CD4-positive, CD25-positive, alpha-beta regulatory T cell (primary cell): ENCODE measurements at places on chromosomes 3 and 15. TPM values are rescaled to one million over a fixed set of nuclear protein-coding genes. Genes with fewer than 3 reads are reported as not detected.
A peak's percentile ranks its signal among the peaks of the same experiment; 100 is the strongest.

PRTG gene
- not detected for total RNA-seq

DNA sequence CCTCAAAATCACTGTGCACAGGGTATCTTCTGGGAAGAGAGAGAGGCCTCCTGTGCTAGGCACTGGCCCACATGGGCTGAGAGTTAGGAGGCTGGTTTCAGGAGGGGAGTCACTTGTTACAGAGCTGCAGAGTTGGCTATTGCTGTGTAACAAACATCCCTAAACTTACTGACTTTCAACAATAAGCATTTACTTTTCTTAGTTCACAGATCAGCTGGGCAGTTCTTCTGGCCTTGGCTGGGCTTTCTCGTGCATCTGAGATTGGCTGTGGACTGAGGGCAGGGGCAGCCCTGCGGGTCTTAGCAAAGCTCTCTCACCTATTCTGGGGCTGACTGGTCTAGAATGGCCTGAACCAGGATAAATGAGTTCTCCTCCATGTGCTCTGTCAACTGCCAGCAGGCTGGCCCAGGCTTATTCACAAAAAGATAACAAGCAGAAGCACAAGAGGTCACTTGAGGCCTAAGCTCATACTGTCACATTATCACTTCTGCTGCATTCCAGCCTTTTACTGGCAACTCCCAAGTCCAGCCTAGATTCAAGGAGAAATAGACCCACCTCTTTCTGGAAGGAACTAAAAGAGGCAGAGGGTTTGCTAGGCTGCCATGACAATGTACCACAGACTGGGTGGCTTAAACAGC lies 17.2 kb upstream of the RBSN start:
- H3K27ac ChIP-seq = no peak overlapping the region
- no peaks in the 10 kb centered on the region for H3K36me3 ChIP-seq

GRCh38 chr3:53813229-53813628 lies 33.0 kb downstream of the CHDH start:
- DNase-seq = no peak
- H3K27me3 ChIP-seq = no peaks in the 10 kb centered on the region
- no peaks in the 10 kb centered on the region for H3K4me1 ChIP-seq
- H3K4me3 ChIP-seq = no peak overlapping the region
- H3K27ac ChIP-seq = no peak overlapping the region
- no peaks in the 10 kb centered on the region for H3K36me3 ChIP-seq

SHC4 gene
- total RNA-seq = not detected

ACOX2 gene
- not detected for total RNA-seq

GRCh38 chr15:71152542-71152941 lies 37.3 kb downstream of the THSD4 start:
- no peaks in the 10 kb centered on the region for H3K36me3 ChIP-seq
- no peak for DNase-seq
- H3K27me3 ChIP-seq = no peaks in the 10 kb centered on the region
- no peak overlapping the region for H3K27ac ChIP-seq
- H3K4me3 ChIP-seq = no peak overlapping the region

GRCh38 chr3:164408326-164408725 lies 670.0 kb downstream of the SI start:
- no peak overlapping the region for H3K4me3 ChIP-seq
- H3K36me3 ChIP-seq = no peaks in the 10 kb centered on the region
- H3K27me3 ChIP-seq = no peaks in the 10 kb centered on the region
- no peak for DNase-seq
- no peaks in the 10 kb centered on the region for H3K4me1 ChIP-seq

DNA sequence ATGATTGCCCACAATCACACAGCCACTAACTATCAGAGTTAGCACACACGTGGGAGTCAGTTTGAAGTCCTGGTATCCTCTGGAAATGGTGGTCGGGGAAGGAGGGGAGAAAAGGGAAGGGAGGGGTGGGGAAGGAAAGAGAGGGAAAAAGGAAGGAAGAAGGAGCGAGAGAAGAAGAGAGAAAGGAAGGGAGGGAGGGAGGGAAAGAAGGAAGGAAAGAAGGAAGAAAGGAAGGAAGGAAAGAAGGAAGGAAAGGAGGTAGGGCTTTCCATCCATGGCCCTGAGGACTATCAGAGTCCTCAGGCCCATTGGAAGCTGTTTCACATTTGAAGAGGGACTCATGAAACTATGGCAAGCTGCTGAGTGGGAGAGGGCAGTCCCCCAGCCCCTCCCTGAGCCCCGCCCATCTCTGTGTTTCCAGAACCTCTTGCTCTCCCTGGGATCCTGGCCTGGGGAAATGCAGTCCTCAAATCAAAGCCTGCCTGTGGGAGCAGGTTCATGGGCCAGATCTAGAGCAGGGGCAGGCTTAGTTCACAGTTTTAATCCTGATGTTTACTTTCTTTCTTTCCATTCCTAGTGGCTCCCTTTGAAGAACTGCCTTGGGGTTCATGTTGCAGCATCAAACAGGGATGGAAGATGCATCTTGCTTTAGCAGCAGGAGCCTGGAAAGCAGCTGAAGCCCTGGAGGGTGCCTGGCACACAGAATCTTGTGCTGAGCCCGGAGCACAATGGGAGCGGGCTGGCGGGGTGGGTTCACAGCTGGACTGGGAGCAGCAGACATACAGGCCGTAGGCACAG lies 66.1 kb upstream of the GLCE start:
- no peaks in the 10 kb centered on the region for H3K4me1 ChIP-seq
- no peaks in the 10 kb centered on the region for H3K36me3 ChIP-seq
- no peaks in the 10 kb centered on the region for H3K27me3 ChIP-seq
- H3K4me3 ChIP-seq = no peak overlapping the region
- DNase-seq = no peak

DNA sequence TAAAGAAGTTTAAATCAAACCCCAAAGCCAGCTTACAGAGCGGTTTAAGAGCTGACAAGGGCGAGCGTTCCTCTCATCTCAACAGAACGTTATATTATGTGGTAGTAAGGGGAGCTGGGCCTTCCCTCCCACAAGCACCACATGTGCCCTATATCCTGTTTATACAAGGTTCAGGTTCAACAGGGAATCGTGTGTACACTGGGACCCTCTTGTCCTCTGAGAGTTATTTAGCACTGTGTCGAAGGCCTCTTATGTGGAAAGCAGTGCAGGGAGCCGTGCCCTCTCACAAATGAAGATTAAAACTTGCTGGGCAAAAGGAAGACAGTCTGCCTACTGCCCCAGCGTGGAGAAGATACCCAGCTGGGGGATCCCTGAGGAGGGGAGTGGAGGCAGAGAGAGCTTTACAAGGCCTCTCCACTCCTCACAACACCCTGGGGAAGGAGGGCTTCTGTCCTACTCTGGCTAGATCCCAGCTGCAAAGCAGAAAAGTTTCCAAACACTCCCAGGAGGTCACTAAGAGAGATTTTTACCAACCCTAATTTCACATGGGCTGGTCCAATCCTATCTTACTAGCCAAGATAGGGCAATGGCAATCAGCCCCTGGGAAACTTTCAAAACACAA lies 2.9 kb downstream of the TLE3 start:
- H3K27me3 ChIP-seq = no peaks in the 10 kb centered on the region
- peaks cover 24% of the 10 kb centered on the region for H3K36me3 ChIP-seq
- H3K4me3 ChIP-seq = peak overlapping the region; percentile 72
- H3K27ac ChIP-seq = peak overlapping the region; percentile 37
- H3K4me1 ChIP-seq = peaks cover 69% of the 10 kb centered on the region
- DNase-seq = no peak

MITF gene
- 0.44 TPM for total RNA-seq

- no peaks in the 10 kb centered on the region for H3K27me3 ChIP-seq
- H3K36me3 ChIP-seq = no peaks in the 10 kb centered on the region
- DNase-seq = no peak
- no peak overlapping the region for H3K27ac ChIP-seq
- H3K4me1 ChIP-seq = no peaks in the 10 kb centered on the region
- H3K4me3 ChIP-seq = no peak overlapping the region
Observed at GRCh38 chr3:16204751-16205150, 30.3 kb downstream of the GALNT15 start.

DNA sequence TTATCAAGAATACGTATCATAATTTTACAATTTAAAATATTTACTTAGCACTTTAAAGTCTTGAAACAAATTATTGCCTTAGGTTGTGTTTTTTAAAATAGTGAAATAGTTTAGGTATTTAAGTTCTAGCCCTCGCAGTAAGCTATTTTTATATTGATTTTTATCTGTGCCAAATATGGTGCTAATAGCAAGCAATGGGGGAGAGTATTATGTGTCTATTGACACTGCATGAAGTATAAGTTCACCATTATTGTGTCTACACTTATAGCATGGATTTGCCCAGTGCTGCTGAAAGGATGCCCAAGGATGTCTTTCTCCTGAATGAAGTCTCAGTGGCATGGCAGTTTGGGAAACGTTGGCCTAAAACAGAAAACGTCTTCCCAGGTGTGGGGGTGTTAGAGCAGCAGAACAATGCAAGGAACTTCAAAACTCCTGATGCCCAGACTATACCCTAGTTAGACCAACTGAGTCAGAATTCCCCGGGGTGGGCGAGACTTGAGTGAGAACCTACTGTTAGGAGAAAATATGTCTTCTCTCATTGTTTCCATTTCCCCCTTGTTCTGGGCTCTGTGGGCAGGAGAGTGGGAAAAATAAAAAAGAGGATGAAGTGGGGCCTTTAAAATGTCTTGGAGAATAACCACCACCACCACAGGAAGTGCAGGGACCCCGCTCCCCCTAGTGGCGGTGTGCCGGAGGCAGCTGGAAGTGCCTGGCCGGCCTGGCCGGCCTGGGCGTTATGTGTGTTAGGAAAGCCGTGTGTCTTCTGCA lies 104.2 kb upstream of the SLC7A14 start:
- no peak overlapping the region for H3K27ac ChIP-seq
- DNase-seq = no peak
- H3K4me1 ChIP-seq = no peaks in the 10 kb centered on the region
- H3K4me3 ChIP-seq = no peak overlapping the region
- no peaks in the 10 kb centered on the region for H3K27me3 ChIP-seq

ABI3BP gene
- not detected for total RNA-seq

CTXND1 gene
- not detected for total RNA-seq

DNA sequence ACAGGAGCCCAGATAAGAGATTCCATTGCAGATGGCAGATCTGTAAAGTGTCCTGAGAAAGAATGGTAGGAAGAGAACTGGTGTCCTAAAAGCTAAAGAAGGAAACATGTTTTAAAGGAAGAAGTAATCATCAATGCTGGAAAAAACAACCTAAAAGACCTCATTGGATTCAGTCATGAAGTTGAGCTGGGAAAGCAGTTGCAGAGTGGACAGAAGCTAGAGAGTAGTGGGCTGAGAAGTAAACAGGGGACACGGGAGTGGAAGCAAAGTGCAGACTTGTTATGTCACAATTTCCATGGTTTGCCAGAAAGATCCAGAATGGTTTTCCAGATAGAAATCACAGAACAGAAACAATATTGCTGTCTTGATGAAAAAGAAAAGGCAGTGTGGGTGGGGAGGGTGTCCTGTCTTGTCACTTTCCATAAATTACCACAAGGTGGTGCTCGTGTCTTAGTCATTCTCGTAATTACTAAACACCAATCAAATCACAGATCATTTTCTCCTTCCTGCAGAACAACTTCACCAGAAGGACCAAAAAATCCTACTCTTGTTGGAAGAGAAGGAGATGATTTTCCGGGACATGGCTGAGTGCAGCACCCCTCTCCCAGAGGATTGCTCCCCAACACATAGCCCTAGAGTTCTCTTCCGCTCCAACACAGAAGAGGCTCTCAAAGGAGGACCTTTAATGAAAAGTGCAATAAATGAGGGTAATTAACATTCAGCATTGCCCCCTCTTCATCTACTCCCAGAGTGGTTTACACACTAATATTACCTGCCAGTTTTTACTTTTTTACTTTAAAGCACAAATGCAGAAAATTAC lies 64.5 kb downstream of the KLHL25 start:
- H3K27me3 ChIP-seq = no peaks in the 10 kb centered on the region
- no peaks in the 10 kb centered on the region for H3K4me1 ChIP-seq
- no peak overlapping the region for H3K27ac ChIP-seq
- no peak overlapping the region for H3K4me3 ChIP-seq
- peak; percentile 77 for DNase-seq
- H3K36me3 ChIP-seq = peaks cover 95% of the 10 kb centered on the region

- H3K27me3 ChIP-seq = peaks cover 2% of the 10 kb centered on the region
- no peak for DNase-seq
- H3K36me3 ChIP-seq = no peaks in the 10 kb centered on the region
- no peaks in the 10 kb centered on the region for H3K4me1 ChIP-seq
- no peak overlapping the region for H3K27ac ChIP-seq
- no peak overlapping the region for H3K4me3 ChIP-seq
Observed at GRCh38 chr15:38053776-38054175, 119.3 kb downstream of the TMCO5A start.

FOXB1 gene
- 4.0 TPM for total RNA-seq

- H3K4me3 ChIP-seq = no peak overlapping the region
- no peaks in the 10 kb centered on the region for H3K36me3 ChIP-seq
- no peak for DNase-seq
- peaks cover 3% of the 10 kb centered on the region for H3K4me1 ChIP-seq
- H3K27ac ChIP-seq = no peak overlapping the region
Observed at GRCh38 chr15:66848686-66849392, 146.8 kb downstream of the SMAD6 start.

DNA sequence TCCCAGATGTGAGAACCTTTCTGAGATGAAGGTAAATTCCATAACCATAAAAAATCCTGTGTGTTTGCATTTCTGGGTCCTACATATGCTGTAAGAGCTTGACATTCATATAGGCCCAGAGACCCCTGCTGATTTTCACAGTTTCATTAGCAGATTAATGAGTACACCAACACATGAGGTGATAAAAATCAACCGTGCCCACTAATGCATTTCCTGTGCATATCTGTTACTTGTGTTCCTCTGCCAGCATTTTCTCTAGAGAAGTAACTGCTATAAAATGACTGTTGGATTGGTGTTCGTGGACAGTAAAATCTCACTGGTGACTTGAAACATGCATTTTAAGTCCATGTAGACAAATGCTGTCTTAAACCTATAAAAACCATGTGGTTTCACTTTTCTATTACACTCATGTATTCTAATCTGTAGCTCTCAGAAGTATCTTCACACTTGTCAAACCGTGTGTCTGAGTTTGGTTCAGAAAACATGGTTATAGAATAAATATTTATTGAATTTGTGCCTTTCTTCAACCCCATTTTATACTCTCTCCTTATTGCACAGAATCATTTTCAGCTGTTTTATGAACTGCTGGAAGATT lies 14.6 kb downstream of the MAP2K5 start:
- DNase-seq = no peak
- peaks cover 4% of the 10 kb centered on the region for H3K4me1 ChIP-seq
- no peak overlapping the region for H3K4me3 ChIP-seq
- H3K27ac ChIP-seq = no peak overlapping the region
- H3K36me3 ChIP-seq = peaks cover 34% of the 10 kb centered on the region

GRCh38 chr3:13932578-13933295 lies 52.9 kb upstream of the WNT7A start:
- H3K36me3 ChIP-seq = no peaks in the 10 kb centered on the region
- no peak overlapping the region for H3K4me3 ChIP-seq
- H3K27ac ChIP-seq = no peak overlapping the region
- no peaks in the 10 kb centered on the region for H3K27me3 ChIP-seq

- H3K27me3 ChIP-seq = no peaks in the 10 kb centered on the region
- no peak for DNase-seq
- H3K4me1 ChIP-seq = no peaks in the 10 kb centered on the region
Observed at GRCh38 chr3:40780925-40781406, 256.2 kb downstream of the ZNF621 start.

DNA sequence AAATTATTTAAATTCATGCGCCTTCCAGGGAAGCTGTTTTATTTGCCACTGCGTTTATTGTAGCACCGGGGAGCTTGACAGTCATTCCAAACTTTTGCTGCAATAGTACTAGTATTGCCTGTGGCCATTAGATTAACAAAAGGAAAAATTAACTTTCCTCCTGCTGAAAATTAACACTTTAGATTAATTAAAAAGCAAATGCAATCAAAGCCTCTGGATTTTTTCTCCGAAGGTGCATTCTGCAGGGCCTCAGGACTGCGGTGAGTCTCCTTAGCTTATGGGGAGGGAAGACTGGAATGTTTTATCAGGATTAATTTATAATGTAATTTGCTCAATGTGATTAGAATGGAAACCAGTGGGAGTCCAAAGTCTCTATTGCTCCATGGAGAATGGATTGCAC lies 456.4 kb upstream of the CFAP20DC start:
- no peaks in the 10 kb centered on the region for H3K4me1 ChIP-seq
- no peaks in the 10 kb centered on the region for H3K27me3 ChIP-seq
- no peaks in the 10 kb centered on the region for H3K36me3 ChIP-seq
- no peak for DNase-seq
- H3K4me3 ChIP-seq = no peak overlapping the region
